Astrocyte of the spinal cord (primary cell): ENCODE measurements at places on chromosomes 1 and 21.

DNA sequence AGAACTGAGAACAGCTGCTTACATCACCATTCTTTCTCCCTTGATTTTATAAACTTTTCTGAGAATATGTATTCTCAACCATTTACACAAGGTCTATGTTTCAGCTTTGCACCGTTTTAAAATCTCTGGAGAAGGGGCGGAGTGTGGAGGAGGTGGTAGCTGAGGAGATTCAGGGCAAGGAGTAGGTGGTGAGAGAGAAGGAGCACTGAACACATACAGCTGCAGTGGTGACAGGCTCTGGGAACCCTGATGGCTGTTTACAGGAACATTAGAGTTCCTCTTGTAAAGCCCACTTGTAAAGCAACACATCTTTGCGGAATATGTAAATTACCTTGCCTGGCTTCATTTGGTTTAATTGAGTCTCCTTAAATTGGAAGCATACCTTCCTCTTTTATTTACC, 89.7 kb downstream of the SMYD2 start:
- no peak for DNase-seq

DNA sequence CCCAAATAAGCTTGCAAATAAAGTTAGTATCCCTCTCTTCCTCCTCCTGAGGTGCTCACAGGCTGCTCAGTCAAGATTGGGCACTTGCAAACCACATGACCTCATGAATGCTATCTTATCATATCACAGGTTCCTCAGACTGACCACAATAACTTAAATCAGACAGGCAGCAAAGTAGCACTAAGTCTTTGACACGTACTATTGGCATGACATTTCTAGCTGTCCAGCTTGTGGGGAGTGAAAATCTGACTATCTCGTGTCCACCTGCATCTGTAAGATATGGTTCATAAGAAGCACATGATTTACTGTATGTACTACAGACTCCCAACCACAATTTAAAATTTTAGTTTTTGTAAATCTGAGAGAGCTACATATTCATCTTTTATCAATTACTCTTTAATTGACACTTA, 58.0 kb upstream of the GFI1 start:
- DNase-seq, result no peak

DNA sequence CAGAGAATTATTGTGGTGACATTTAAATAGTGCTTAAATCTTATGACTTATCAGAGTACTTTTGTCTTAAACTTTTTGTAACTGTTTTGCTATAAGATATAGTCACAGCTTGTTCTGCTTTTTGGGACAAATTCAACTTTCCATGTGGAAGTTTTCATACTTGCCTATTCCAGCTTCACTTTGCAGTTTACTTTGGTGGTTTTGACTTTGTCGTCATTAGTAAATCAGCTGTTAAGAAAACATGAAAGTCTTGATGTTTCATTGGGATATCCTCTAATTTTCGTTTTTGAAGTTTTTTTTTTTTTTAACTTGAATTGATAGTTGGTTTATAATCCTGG, 31.3 kb downstream of the SDCCAG8 start:
- peak; percentile 58 for DNase-seq

- peak; percentile 66 for DNase-seq
Observed at GRCh38 chr1:99963041-99963795, 6.6 kb upstream of the SLC35A3 start.

GRCh38 chr1:230503726-230504125, 77.6 kb upstream of the PGBD5 start:
- no peak for DNase-seq

GRCh38 chr21:36428761-36429432, 43.7 kb downstream of the CHAF1B start:
- no peak for DNase-seq

DNA sequence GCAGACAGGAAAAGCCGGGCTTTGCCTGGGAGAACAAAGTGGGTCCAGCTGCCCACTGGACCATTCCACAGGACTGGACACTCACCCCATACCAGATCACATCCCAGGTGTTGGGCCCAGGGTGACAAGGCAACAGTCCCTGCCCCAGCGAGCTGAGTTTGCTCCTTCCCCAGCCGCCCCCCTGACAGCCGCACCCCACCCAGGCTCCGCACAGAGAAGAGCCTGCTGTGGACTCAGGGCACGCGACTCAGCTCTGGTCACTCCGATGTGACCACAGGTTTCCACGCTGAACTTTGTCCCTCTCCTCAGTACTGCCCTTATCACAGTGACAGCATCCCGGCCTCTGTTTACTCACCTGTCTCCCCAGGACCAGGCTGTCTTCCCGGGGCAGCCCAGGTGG, 1.2 kb downstream of the BMP8B start:
- no peak for DNase-seq

- DNase-seq, result peak; percentile 68
Observed at GRCh38 chr1:161738627-161739287, 10.8 kb upstream of the DUSP12 start.

- DNase-seq, result peak; percentile 32
Observed at GRCh38 chr1:115291741-115292140, 46.3 kb downstream of the NGF start.

- no peak for DNase-seq
Observed at GRCh38 chr1:14137411-14138134, 437.6 kb downstream of the PRDM2 start.

- DNase-seq, result no peak
Observed at GRCh38 chr1:156574039-156574633, 1.8 kb upstream of the IQGAP3 start.

DNA sequence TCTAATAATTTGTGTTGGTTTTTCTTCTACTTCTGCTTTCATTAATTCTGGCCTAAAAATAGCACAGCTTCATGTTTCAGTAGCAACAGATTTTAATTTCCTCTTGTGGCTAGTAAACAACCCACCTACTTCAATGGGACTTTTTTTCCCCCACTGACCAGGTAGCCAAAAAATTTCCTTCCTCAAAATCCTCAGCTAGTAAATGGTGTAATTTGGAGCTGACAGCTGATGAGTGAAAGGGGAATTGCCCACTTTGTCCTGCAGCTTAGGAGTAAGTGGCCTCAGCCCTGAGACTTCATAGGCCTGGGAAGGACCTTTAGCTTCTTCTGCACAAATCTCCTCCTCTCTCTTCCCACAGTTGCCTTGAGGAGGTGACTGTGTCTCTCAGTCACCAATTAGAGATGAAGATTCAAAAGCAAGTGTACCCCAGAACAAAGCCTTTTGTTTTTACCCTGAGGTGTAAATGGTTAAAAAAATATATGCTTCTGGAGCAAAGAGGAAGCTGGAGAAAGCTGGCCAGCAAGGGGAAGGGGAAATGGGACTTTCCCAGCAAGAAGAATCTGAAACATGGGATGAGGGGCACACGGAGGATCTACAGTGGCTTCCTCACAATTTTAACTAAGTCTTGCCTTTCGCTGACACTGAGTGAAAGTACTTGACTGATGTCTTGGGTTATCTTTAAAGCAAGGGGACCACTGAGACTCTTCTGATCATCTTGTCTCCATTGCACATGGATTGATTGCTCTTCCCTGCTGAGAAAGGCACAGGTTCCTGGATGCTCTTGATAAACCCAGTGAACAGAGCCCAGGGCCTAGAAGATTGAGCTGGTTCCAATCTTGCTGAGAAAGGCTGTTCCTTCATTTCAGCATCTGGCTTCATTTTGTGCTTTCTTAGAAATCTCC, 35.8 kb upstream of the VCAM1 start:
- no peak for DNase-seq

DNA sequence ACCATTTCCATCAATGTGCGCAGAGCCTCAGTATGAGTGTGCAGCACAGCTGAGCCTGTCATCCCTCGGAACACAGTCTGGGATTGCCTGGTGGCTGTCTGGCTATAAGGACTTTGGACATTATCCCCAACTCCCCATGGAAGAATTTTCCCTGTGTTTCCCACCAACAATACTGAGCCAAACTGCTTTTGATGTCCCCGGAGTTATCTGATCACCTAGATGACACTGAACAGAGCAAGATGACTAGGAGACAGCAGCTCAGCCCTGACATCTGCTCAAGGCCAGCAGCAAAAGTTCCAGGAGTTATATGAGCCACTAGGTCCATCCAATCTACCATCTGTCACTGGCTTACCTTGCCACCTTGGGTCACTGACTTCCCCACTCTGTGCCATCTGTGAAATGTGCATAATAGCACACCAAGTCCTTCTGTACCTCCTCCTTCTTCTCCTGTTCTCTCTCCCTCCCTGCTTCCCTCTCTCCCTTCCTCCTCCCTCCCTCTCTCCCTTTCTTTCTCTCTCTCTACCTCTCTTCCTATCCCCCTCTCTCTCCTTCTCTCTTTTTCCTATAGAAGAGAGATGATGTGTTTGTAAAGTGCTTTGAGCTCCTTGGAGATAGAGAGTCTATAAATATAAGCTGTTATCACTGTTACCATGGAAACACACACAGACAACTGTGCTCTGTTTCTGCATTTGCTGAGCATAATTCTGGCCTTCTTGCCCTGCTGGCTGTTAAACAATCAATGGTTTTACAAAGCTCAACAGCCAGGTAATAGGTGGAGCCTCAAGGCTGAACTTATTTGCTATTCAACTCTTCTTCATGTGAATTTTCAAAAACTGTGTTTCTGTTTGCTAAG, 19.7 kb upstream of the ATP1B1 start:
- peak; percentile 42 for DNase-seq

- DNase-seq, result no peak
Observed at GRCh38 chr1:6123083-6123482, 57.0 kb downstream of the CHD5 start.

DNA sequence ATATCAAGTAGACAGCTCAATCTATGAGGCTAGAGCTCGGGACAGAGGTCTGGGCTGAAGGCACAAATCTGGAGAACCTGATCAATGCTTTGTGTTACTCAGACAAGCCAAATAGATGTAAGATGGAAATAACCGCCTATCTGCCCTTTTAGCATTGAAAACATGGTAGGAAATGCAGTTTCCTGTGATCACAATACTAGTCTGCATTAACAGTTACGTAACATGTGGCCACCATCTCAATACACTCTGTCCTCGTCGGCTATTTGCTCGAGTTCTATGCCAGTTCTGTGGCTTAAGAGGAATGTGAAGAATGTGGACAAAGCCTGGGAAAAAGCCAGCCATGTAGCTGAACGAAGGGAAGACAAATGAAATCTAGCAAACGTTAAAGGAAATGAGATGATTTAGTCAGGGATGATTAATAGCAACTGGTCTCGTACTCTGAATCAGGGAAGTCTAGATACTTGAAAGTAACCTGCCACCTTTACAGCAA, 73.3 kb downstream of the HSF2BP start:
- peak; percentile 99 for DNase-seq

DNA sequence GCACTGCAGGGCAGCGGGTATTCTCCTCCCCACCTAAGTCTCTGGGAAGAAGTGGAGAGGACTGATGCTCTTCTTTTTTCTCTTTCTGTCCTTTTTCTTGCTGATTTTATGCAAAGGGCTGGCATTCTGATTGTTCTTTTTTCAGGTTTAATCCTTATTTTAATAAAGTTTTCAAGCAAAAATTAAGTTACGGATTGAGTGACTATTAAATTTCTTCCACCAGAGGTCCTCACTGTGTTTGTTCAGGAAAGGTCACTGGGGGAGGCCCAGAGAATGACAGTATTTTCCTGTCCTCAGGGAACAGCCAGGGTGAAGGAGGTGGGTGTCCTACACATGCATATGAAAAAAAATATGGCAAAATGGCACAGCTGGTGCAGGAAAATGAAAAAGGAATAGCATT, 4.4 kb upstream of the ELF3 start:
- DNase-seq, result peak; percentile 12

DNA sequence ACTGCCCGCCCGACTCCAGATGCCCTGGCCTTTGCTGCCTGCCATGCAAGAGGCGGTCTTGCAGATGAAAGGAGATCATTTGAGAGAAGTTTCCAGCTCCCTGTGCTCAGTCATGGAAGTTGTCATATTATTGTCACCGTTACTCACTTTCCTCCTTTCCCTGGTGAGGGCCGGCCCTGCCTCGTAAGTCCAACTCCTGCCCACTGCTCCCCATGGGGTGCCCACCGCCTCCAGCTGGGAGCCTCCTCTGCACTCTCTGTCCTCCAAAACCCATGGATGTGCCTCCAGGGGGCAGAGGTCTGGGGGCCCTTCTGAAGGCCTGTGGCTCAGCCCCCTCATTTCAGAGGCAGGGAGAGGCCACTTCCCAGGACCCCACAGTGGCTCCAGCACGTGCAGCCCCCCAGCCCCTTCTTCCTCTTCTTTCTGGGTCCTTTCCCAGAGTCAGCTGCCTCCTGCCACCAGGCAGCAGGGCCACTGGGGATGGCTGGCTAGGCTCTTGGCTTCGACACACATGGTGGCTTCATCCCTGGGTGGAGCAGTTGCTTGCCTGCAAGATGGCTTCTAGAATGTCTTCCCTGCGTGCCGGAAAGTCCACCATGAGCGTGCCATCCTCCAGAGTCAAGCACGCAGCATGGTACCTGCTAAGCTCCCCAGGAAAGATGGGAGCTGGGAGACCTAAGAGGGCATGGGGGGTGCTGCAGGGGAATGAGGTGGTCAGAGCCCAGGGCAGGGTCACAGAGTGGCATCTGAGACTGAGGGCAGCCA, 97.9 kb upstream of the RUNX3 start:
- no peak for DNase-seq

- DNase-seq, result no peak
Observed at GRCh38 chr1:77571642-77572041, 110.8 kb downstream of the ZZZ3 start.

DNA sequence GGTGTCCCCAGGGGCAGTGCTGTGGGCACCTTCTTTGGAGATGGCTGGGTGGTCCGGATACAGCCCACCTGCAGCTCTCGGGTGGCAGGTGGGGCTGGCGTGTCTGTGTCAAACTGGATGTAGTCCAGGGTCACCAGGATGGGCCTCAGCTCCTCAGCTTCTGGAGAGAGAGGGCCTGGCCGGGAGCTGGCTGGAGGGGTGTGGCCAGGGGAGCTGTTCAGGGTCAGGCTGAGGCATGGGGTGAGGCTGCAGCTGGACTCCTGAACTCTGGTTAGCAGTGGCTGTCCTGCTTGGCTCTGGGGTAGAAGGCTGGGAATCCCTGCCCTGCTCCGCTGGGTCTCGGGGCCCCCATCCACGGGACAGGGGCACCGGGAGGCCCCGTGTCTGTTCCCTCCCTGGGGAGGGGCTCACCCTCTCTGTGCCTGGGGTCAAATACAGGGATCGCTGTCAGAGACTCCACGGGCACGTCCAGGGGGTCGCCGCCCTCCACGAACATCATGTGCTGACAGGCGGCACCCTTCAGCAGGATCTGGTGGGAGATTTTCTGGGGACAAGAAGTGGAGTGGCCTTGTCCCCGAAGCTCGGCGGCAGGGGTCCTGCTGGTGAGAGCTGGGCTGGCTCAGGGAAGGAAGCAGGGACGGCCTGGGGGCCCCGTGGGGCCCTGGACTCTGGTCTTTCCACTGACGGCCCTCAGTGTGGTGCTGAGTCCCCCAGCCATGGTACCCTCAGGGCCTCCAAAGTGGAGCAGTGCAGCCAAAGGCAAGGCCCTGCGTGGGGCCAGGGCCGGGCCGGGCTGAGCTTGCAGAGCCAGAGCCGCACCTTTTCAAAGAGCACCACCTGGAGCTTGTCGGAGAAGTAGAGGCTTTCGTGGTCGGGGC, 4.1 kb upstream of the TMEM52 start:
- no peak for DNase-seq
